Activated naive CD8-positive, alpha-beta T cell treated with anti-CD3 and anti-CD28 coated beads for 36 hours (primary cell): ENCODE measurements at places on chromosomes 7 and 10.

DNA sequence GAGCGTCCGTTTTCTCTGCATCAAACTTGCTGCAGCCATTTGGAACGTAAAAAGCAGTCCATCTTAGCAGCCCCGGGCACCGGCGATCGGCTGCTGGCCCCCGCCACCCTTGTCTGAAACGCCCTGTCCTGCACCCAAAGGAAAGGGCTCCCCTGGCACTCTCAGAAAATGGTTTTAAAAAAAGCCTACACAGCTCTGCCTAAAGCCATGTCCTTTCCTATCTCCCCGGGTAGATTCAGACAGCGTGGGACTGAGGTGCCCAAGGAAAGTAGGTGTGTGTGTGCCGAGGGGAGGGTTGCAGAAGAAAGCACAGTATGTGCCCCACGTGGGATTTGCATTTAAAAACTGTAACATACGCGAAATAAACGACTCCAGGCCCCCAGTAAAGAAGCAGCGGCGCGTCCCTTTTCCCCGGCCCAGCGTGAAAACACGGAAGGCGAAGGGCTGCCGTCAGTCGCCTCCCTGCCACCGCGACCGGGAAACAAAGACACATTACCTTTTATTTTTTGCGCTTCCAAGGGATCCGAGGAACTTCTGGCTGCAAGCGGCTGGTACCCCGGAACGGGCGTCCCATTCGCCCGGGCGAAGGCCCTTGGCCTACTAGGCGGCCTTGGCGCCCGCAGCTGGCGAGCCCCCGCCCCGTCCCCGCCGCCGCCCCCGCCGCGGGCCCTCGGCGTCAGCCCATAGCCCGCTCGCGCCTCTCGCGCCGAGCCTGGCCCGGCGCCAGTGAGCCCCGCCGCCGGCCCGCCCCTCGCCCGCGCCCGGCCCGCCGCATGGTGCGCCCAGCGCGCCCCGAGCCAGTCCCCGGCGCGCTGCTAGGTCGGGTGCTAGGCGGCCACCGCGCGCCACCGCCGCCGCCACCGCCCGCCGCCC is 304.6 kb downstream of the PRPF18 start:
- DNase-seq, result peak; percentile 30

- no peak for DNase-seq
Measured at GRCh38 chr7:50199824-50200223, 104.7 kb upstream of the IKZF1 start.

DNA sequence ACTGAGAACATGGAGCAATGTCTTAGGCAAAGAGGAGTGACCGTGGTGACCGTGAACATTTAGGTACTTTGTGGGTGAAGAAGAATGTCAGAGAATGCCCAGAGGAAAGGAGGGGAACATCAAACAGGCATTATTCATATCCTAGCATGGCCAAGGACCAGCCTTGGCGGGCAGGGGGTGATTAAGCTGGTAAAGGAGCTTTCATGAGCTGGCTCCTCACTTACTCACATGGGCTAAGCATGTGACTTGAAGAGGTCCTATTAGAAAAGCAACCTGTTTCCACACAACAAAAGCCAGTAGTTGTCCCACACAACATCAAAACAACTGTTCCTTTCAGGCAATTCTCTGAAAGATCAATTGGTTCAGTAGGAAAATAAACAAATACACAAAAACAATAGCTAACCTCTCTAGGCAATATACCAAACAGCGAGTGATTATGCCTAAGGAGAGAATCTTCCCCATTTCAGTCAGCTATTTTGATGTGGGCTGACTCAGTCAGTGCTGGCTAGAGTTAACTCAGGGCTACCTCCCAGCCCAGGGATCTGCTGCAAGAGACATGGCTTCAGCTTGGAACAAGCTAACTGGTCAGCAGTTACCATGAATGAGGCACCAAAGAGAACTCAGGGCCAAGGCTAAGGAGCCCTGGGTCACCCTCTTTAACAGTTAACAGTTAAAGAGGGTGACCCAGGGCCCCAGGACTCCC is 283.5 kb downstream of the ARHGAP12 start:
- DNase-seq, result no peak

DNA sequence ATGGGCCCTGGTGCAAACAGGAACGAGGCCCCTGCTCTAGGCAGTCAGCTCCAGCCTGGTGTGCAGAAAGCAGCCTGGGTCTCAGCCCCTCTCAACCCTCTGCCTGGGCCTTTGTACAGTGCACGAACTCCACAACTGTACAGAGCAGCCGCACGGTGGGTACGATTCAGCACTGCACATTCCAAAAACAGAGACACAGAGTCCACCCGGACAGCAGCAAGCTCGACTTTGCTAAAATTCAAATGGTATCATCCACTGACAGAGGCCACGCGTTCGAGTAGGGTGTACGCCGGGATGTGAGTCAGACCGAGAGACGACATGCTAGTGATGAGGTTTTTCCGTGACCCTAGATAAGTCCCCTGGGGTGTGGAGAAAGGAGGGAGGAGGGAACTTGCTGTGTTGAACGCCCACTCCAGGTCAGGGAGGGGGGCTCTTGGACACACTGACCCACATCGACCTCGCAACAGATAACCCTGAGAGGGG is 65.6 kb upstream of the PDGFA start:
- peak; percentile 71 for DNase-seq

DNA sequence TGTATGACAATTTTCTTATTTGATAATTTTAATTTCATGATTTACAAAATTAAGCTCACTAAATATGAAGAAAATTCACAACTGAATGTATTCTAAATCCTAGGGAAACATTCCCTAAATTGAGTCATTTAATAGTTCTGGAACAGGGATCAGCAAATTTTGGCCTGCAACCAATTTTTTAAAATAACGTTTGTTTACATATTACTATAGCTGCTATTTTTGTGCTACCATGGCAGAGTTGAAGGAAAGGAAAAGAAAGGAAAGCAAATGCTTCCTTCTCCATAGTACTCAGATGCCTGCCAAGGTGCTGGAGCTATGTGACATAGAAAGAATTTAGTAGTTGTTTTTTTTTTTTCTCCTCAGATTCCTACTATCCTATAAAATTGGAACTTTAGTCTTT is 1307.7 kb upstream of the LRRTM3 start:
- no peak for DNase-seq

DNA sequence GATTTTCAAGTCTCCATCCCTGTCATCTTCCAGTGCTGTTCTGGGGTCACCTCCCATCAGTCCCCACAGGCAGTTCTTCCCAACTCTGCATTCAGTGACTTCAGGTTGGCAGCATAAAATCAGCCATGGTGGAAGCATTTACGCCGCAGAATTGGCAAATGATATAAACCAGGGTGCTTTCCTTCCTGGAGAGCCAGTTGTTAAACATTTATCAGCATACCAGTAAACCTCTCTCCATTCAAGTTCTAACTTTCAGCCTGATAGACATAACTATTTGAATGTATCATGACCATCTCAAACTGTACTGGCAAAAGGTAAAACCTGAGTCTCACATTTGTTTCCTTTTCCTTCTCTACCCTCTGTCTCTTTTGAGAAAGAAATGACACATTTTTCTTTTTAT is 69.7 kb upstream of the ITPRID1 start:
- DNase-seq, result no peak

DNA sequence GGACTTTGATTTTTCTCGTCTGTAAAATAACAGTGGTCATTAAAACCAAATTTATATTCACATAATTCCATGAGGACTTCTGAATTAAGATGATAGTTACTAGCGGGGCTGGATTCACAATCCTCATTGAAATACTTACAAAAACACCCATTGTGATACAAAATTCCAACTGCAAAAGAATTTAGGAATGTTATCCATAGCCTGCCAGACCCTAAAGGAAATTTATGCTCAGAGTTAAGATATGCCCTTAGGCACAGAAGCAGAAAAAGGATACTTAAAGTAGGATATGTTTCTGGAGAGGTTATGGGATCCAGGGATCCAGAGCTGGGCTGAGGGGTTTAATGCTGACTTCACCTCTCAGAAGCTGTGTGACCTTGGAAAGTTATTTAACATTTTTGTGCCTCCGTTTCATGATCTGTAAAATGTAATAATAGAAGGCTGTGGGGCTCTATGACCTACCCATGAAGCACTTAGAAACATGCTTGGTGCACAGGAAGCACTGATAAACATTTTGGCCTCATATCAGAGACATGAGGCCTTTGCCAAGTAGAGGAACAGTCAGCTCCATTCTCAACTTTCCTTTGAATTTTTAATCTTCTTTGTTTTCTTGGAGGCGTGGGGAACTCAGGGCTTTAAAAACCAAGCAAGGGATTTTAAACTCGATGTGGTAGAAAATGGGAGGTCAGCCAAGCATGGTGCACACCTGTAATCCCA is 744.7 kb downstream of the KCNMA1 start:
- DNase-seq, result no peak

DNA sequence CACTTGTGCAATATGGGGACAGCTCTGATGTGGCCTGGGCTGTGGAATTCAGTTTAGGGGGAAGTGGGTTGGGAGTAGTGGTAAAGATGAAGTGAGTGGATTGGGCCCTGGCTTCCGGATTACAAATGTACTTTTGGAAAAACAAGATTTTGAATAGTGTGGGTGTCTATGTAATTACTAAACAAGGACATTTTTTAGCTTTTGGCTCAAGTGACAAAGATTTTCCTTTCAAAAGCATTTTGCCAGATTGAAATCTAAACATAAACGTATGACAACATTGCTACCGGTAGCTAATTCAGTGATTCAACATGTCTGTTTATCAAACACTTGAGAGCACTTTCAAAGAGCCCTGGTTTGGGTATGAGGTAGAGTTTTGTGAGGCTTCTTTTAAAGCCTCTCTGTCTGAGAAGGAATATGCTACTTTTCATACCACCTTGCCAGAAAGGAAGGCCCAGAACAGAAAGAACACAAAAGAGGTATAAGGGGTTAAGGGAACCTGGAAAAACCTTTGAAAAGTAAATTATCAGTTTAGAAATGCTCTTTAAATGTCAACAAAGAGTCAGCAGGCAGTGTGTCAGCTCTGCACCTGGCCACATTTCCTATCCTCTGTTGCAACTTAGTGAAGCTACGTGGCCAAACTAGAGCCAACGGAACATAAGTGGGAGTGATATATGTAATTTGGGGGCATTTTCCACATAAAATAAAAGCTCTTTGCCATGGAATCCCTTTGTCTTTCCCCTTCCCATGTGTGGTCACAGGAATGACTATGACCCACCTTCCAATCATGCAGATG is 516.1 kb downstream of the NRG3 start:
- DNase-seq, result no peak

DNA sequence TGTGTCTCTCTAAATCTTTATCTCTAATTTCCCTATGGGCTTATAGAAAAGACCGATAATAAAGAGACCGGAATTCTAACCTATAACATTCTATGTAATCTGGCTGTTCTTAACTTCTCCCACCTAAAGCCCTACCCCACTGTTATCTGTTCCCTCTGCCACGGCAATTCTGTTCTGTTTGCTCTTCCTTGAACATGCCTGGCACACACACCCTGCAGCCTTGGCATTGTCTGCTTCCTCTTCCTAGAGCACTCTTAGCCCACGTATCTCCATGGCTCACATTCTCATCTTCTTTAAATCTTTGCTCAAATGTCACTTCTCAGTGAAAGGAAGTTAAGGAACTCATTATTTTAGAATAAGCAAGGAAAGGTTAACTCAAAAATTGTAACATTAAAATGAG is 309.2 kb downstream of the GPR158 start:
- DNase-seq, result no peak

DNA sequence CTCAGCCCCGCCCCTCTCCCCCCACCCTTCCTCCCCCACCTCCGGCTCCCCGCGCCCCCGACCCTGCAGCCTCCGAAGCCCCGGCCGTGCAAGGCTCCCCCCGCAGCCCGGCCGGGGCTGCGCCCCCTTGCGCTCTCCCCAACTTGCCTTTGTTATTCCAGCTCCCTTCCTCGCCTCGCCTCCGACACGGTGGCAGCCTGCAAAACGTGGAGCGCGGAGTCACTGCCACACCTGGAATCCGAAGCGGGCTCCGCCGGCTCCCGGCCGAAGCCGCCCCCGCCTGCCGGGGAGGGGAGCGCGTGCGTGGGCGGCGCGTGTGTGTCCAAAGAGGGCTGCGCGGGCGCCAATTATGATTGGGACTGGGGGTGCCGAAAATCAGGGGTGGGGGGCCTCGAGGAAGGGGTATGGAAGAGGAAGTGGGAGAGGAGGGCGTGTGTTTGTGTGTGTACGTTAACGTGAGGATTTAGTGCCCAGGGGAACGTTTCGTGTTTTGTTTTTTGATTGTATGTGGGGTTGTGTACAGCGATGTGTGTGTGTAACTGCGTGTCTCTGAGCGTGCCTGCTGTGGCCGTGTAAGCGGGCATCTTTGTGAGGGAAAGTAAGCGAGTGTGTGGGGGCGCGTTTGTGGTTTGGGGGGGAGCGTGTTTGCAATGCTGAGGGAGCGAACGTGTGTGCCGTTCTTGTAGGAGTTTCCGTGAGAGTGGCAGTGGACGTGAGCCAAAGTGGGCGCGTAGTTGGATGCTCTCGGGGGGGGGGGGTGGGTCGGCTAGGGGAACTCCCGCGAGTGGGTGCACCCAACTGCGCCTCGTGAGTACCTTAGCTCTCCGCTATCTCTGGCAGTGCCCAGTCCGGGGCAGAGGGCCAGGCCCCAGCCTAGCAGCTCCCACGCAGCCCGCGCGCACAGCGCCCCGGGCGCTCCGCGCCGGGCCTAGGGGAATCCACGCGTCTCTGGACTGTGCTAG is 1.2 kb upstream of the ZMIZ1 start:
- peak; percentile 85 for DNase-seq

GRCh38 chr10:76033457-76034196 is 602.2 kb downstream of the LRMDA start:
- DNase-seq, result no peak

DNA sequence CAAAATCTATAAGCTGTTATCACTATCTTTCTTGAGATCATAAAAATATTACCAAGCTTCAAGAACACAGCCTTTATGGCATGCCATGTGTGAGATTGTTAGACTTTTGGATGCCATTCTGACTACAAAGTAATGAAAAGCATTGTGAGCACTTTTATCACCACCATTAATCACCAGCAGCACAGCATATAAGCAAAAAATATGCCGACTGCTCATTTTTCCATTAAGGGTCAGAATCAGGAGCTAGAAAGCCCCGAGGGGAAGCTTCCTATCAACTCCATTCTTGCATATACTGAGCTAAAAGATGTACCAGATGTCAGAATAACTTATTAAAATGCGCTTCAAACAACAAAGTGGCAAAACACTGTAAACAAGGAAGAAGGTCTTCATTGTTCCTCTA is 114.3 kb downstream of the LMBR1 start:
- no peak for DNase-seq

- no peak for DNase-seq
Measured at GRCh38 chr7:17105701-17106100, 192.8 kb upstream of the AHR start.
